ENCODE measurements at places on chromosomes 6 and 20. TPM values are rescaled to one million over a fixed set of nuclear protein-coding genes. Genes with fewer than 3 reads are reported as not detected.

ESR1 gene
- total RNA-seq, result not detected

PGC gene
- total RNA-seq, result not detected

PAQR8 gene
- 16.9 TPM for total RNA-seq

BPIFB2 gene
- total RNA-seq, result not detected

PRSS16 gene
- 4.3 TPM for total RNA-seq

NOTCH4 gene
- total RNA-seq, result 4.5 TPM

GRCh38 chr6:160004419-160005175, 35.7 kb downstream of the IGF2R start:
- DNase-seq, result no peak
- no peak overlapping the region for H3K4me3 ChIP-seq
- H3K4me1 ChIP-seq, result no peaks in the 10 kb centered on the region
- no peaks in the 10 kb centered on the region for H3K36me3 ChIP-seq
- no peak overlapping the region for H3K27ac ChIP-seq

GRCh38 chr20:59178983-59179595, 15.5 kb downstream of the ZNF831 start:
- peaks cover 11% of the 10 kb centered on the region for H3K4me1 ChIP-seq
- no peaks in the 10 kb centered on the region for H3K27me3 ChIP-seq
- H3K36me3 ChIP-seq, result no peaks in the 10 kb centered on the region
- no peak overlapping the region for H3K4me3 ChIP-seq
- DNase-seq, result peak; percentile 55

DNA sequence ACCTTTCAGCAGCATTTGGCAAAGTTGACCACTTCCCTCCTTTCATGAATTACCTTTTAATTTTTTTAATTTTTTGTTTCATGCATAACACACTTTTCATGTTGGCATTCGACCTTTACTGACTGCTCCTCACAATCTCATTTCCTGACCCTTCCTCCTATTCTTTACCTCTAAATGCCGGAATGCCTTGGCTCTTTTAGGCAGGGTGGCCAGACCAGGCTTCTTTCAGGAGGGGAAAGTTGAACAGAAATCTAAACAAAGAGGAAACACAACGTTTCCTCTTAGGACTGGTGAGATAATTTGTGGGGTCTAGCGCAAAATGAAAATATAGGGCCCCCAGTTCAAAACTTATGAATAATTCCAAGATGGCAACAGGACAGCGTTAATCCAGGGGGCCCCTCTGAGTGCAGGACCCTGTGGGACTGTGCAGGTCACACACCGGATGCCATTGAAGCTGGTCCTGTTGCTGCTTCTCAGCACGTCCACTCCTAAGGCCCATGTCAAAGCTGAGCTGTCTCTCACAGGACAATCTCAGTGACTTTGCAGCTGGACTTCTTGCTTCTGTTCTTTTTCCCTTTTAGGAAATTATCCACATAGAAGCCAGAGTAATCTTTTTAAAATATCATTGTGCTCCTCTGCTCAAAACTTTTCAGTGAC, 313.8 kb downstream of the HDGFL1 start:
- no peak overlapping the region for H3K4me3 ChIP-seq
- no peaks in the 10 kb centered on the region for H3K27me3 ChIP-seq
- no peak overlapping the region for H3K27ac ChIP-seq
- H3K4me1 ChIP-seq, result peaks cover 4% of the 10 kb centered on the region
- no peak for DNase-seq

DNA sequence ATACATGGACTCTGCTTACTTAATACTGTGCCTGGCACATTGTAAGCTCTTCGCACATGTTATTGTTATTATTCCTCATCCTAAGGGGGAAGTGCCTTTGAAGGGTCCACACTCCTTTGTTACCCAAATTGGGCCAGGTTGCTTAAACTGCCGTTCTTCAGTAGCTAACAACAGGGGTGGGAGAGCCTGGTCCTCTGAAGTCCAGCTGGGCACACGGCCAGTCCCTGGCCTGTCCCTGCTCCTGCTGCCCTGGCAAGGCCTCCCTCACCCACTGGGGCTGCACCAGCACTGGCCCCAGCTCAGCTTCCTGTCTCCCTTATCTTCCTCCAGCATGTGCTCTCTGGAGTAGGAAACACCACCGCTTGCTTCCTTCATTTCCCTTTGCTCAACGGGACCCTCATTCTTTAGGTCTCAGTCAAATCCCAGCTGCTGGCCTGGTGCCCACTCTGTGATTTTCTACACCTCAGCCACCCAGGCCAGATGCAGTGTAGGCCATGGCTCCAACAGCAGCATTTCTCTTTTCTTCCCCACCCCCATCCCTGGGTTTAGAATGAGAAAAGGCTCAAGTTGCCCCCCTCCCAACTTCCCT, 5.5 kb upstream of the PROCR start:
- H3K36me3 ChIP-seq, result no peaks in the 10 kb centered on the region
- no peak for DNase-seq
- H3K27ac ChIP-seq, result no peak overlapping the region
- H3K27me3 ChIP-seq, result no peaks in the 10 kb centered on the region
- H3K4me3 ChIP-seq, result no peak overlapping the region
- peaks cover 2% of the 10 kb centered on the region for H3K4me1 ChIP-seq

DNA sequence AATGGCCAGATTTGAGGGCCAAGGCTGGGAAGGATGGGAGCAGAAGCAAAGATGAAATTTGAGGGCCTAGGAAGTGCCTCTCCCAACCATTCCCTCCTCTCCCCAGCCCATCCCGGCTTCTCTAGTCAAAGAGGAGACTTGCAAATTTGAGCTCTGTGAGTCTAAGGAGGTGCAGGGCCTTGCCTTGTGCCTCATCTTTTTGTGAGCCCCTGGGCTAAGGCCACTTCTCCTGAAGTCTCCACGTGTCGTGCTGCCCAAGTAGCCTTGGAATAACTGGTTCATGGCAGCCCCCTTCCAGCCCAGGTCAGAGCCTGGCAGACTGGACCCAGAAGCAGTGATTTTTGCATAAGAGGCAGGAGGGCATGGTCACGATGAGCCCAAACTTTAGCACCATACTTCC, 6.7 kb downstream of the PTGIS start:
- H3K36me3 ChIP-seq, result peaks cover 4% of the 10 kb centered on the region
- H3K27ac ChIP-seq, result no peak overlapping the region
- DNase-seq, result no peak
- H3K4me1 ChIP-seq, result peaks cover 11% of the 10 kb centered on the region
- no peak overlapping the region for H3K4me3 ChIP-seq

- H3K27ac ChIP-seq, result no peak overlapping the region
- DNase-seq, result no peak
- H3K4me1 ChIP-seq, result peaks cover 15% of the 10 kb centered on the region
- no peak overlapping the region for H3K4me3 ChIP-seq
- no peaks in the 10 kb centered on the region for H3K27me3 ChIP-seq
These were observed 220.8 kb upstream of the FOXA2 start for GRCh38 chr20:22805219-22805618.

DNA sequence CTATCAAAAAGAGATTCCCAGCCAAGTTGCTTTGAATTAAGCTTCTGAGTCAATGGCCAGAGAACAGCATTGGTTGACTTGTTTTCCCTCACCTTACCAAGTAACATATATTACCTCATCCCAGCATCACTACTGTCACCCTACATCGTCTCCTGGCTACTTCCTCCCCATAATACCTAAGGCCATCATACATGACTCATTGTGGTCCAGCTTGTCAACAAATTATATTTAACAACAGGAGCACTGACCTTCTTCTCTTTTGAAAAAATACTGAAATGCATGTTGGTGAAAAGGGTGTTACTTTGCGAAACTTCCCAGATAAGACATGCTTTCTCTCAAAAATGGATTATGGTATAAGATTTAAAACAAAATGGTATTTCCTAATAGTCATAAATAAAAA, 106.9 kb downstream of the TBX18 start:
- no peaks in the 10 kb centered on the region for H3K27me3 ChIP-seq
- no peaks in the 10 kb centered on the region for H3K36me3 ChIP-seq
- no peaks in the 10 kb centered on the region for H3K4me1 ChIP-seq
- no peak for DNase-seq
- no peak overlapping the region for H3K4me3 ChIP-seq
- no peak overlapping the region for H3K27ac ChIP-seq

DNA sequence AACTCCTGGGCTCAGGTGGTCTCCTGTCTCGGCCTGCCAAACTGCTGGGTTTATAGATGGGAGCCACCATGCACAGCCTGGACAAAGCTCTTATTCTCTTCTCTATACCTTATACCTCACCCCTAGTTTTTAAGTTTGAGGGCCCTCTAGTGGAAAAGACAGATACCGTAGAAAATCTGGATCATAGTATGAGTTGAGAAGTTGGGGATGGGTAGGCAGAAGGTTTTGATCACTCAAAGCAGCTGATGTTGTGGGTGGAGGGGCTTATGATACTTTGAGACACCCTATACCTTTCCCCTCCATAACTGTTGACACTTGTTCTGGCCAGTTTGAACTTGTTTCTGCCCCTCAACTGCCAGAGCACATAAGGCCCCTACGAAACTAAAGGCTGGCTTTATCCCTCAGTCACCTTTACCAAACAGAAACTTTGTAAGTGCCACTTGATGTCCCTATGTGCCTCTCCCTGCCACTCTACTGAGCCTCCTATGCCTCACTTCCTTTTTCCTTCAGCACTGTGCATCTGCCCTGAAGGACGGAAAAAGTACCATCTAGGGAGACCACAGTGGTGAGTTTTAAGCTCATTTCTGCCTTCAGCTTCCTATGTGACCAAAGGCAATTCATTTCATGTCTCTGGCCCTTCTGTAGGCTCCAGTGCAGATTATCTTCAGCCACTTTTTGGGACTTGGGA, 28.6 kb downstream of the RALY start:
- peaks cover 21% of the 10 kb centered on the region for H3K4me1 ChIP-seq
- H3K4me3 ChIP-seq, result no peak overlapping the region
- DNase-seq, result peak; percentile 39
- no peaks in the 10 kb centered on the region for H3K36me3 ChIP-seq

- H3K27ac ChIP-seq, result no peak overlapping the region
- H3K27me3 ChIP-seq, result peaks cover 38% of the 10 kb centered on the region
- H3K4me3 ChIP-seq, result peak overlapping the region; percentile 78
- no peaks in the 10 kb centered on the region for H3K36me3 ChIP-seq
- H3K4me1 ChIP-seq, result peaks cover 39% of the 10 kb centered on the region
- DNase-seq, result no peak
These were observed 486 bp downstream of the FKBP1A start for GRCh38 chr20:1392443-1392692.

DNA sequence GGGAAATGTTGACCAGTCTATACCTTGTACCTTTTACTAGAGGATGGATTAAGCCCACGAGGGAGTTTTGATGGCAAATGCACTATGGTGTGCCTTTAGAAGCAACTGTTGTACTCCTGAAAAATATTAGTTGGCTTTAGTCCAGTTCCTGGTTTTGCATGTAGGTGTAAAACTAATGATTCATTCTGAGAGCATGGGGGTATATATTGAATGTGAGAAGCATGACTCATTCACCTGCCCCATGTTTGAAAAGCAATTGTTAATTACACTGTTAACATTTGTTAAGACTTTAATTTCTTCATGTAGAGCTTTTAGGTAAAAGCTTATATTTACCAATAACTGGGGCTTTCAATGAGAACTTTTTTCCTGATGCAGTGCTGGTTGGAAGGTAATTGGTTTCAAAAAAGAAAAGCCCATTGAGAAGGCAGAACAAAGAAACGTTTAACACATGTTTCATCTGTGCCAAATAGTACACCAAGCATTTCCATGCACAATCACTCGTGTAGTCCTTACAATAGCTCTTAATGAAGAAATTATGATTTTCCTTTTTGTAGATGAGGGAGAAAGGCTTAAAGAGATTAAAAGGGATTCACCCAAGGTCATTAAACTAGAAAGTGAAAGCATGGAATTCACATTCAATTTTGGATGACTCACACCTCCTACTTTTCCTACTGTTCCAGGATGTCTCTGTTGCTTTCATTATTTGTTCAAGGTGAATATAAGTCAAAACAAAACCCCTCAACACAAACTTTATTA, 134.1 kb downstream of the CCDC170 start:
- no peak for DNase-seq
- no peak overlapping the region for H3K4me3 ChIP-seq
- no peaks in the 10 kb centered on the region for H3K36me3 ChIP-seq
- no peaks in the 10 kb centered on the region for H3K27me3 ChIP-seq
- no peak overlapping the region for H3K27ac ChIP-seq

DNA sequence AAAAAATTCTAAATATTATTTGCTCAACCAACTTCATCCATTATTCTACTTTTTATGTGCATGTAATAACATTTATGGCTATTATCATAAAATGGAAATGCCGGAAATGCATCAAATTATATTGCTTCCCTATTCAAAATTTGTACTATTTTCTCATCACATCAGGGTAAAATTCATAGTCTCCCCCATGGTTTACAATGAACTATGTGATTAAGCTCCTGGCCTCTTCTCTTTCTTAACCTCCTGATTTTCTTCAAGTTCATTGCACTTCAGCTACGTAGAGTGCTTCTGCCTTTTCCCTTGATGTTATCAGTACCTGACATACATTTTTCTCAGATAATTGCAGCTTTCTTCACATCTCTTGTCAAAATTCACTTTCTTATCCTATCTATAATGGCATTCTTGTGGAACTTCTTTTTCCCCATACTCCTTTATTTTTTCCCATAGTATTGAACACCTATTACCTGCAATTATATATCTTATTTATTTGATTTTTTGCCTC, 699.1 kb upstream of the ADGRB3 start:
- H3K4me1 ChIP-seq, result no peaks in the 10 kb centered on the region
- H3K27me3 ChIP-seq, result no peaks in the 10 kb centered on the region
- H3K4me3 ChIP-seq, result no peak overlapping the region

- no peaks in the 10 kb centered on the region for H3K27me3 ChIP-seq
- H3K4me3 ChIP-seq, result no peak overlapping the region
- no peak overlapping the region for H3K27ac ChIP-seq
- no peaks in the 10 kb centered on the region for H3K36me3 ChIP-seq
- no peak for DNase-seq
- H3K4me1 ChIP-seq, result no peaks in the 10 kb centered on the region
These were observed 236.0 kb upstream of the JAG1 start for GRCh38 chr20:10909803-10910202.

GRCh38 chr6:84141521-84141920, 85.9 kb downstream of the CEP162 start:
- no peak for DNase-seq
- no peak overlapping the region for H3K27ac ChIP-seq
- H3K4me3 ChIP-seq, result no peak overlapping the region
- H3K4me1 ChIP-seq, result no peaks in the 10 kb centered on the region
- H3K36me3 ChIP-seq, result no peaks in the 10 kb centered on the region
- no peaks in the 10 kb centered on the region for H3K27me3 ChIP-seq

DNA sequence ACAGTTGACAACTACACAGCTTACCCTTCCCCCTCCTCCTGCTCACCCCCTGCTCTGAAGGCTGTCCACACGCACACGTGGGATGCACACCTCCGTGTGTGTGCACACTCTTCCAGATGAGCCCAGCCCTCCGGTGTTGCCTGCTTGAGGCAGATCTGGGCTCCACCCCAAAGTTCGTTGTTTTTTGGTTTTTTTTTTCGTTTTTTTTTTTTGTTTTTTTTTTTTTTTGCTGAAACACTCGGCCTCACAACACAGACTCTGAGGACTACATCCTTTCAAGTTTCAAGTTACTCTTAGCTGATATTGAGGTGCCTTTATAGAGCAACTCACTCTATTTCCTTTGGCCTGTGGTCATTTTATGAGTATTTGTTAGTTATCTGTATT, 88.2 kb downstream of the RREB1 start:
- DNase-seq, result no peak
- no peaks in the 10 kb centered on the region for H3K36me3 ChIP-seq
- no peak overlapping the region for H3K4me3 ChIP-seq
- no peaks in the 10 kb centered on the region for H3K27me3 ChIP-seq

- no peaks in the 10 kb centered on the region for H3K27me3 ChIP-seq
- no peaks in the 10 kb centered on the region for H3K4me1 ChIP-seq
- no peak overlapping the region for H3K4me3 ChIP-seq
- DNase-seq, result no peak
- no peaks in the 10 kb centered on the region for H3K36me3 ChIP-seq
These were observed 193.1 kb upstream of the SIM1 start for GRCh38 chr6:100657678-100658330.
